ENCODE measurements at places on chromosomes 4 and X.

GRCh38 chr4:150794706-150795105 lies 212.8 kb downstream of the MAB21L2 start:
- no peak for DNase-seq

DNA sequence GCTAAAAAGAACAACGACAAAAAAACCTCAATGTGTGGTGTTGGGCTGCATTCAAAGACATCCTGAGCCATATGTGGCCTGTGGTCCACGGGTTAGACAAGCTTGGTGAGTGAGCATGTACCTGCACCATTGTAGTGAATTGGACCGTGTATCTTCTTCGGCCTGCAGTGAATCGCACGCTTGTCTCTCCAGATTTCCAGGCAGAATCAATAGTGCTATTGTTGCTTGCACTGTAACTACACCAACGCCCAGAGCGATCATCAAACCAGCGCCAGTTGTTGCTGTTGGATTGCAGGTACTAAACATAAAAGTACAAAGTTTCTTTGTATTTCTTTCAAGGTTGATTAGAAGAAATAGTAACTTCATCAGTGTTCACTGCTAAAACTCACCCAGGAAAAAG lies 101.6 kb downstream of the HUWE1 start:
- DNase-seq: no peak

DNA sequence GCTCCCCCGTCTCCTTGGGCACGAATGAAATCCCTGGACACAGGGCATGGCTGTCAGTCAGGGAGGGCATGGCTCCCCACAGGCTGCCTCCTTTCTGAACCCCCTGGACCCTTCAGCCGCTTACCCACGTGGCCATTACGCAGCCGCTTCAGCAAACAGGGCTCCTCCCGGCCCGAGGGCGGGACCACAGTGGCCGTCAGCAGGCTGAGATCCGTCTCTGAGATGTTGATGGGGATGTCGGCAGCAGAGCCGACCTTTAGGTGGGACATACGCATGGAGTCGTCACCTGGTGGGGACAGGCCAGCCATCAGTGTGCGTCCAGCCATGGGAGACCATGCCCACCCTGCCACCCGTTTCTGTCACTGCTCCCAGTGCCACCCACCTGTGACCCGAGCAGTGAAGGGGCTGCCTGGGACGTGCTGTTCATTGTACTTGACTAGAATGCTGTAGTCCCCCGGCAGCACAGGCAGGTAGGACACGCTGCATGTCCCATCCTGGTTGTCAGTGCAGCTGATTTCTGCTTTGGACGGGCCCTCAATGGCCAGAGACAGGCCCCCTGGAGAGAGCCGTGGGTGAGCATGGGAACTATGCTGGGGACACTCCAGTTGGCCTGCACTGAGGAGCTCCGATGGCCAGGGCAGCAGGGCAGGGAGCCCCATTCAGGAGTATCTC lies 21.1 kb downstream of the FLNA start:
- no peak for DNase-seq

- DNase-seq: peak; percentile 80
Measured at GRCh38 chr4:1512738-1513660, 106.8 kb upstream of the NKX1-1 start.

GRCh38 chr4:102593147-102593546 lies 92.0 kb downstream of the NFKB1 start:
- no peak for DNase-seq

DNA sequence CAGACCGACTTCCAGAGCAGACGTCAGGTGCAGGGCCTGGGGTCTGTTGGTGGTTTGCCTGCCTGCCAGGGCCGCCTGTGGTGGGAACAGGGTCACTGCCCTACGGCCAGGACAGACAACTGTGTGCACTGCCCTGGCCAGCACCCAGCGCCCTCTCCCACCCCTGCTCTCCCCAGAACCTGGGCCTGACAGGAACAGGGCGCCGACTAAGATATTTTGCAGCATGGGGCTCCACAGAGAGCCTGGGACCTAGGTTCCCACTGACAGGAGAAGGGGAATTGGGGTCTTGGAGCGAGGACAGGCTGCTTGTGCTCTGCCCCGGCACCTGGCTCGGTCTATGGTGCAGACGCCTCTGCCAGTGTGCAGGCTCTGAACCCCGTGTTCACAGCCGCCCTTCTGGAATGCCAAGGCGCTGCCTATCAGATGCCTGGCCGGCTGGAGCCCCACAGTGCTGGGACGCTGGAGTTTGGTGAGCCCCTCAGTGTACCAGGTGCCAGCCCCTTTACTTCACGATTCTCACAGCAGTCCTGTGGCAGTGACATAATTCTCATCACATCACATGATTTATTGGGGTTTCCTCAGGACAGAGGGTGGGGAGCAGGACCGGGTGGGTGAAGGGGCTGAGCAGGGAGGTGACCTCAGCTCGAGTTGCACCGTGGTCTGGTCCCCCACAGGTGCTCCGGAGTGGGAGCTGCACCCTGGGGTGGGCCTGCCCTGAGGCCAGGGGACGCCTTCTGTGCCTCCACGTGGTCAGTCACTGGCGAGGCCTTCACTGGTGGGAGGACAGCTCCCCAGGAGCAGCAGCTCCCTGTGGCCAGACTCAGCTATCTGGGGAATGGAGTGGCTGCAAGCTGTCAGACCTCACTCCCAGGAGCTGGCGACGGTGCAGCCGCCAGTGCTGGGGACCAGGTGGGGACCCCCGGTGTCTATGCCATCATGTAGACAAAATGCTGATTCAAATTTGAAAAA lies 113.8 kb upstream of the LRPAP1 start:
- no peak for DNase-seq

Measured in spleen (tissue), 13 donors.